ENCODE measurements at places on chromosomes 16 and 17. TPM values are rescaled to one million over a fixed set of nuclear protein-coding genes. Genes with fewer than 3 reads are reported as not detected.

Gene TP53TG3C
- not detected for total RNA-seq

- no peak for DNase-seq
These were observed 8.5 kb downstream of the TUBG1 start for GRCh38 chr17:42617956-42618431.

Gene DNASE1
- 39.7 TPM for total RNA-seq

Gene SLC46A1
- 0.74 TPM for total RNA-seq

Gene CCDC102A
- total RNA-seq = 8.1 TPM

Gene CAPN15
- 72.1 TPM for total RNA-seq

Gene CHD9NB
- 0.15 TPM for total RNA-seq

Gene ZSCAN10
- 0.35 TPM for total RNA-seq

DNA sequence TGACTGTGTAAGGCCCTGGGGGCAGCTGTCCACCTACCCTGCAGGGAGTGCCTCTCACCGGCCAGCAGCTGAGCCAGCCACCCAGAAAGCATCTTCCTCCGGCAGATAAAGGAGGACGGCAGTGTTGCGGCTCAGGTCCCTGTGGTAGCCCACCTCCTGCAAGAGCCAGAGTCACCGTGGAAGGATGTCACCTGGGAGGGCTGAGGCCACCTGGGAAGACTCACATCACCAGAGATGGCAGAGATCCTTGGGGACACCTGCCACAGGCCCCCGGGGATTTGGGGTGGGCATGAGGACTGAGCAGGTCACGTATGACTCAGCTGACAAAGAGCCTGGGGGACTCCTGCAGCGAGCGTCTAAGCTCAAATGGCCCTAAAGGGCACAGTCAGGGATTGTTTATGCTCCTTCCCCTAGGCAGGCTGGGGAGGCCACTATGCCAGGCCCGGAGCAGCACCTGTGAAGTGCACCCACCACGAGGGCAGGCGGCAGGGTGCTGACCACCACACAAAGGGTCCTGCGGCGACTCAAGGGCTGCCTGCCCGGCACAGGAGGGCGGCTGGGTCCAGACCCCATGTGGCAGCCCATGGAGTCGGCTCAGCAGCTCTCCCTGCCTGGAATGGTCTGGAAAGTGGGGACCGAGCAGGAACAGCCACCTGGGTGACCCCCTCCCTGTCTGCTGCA lies 44.1 kb downstream of the TNFRSF13B start:
- no peak for DNase-seq

Gene RDM1
- 7.9 TPM for total RNA-seq

GRCh38 chr16:2091547-2092255 lies 43.9 kb downstream of the TSC2 start:
- DNase-seq = no peak

GRCh38 chr17:143785-144281 lies 6.5 kb downstream of the SCGB1C2 start:
- peak; percentile 84 for DNase-seq

Gene P2RX1
- 0.12 TPM for total RNA-seq

DNA sequence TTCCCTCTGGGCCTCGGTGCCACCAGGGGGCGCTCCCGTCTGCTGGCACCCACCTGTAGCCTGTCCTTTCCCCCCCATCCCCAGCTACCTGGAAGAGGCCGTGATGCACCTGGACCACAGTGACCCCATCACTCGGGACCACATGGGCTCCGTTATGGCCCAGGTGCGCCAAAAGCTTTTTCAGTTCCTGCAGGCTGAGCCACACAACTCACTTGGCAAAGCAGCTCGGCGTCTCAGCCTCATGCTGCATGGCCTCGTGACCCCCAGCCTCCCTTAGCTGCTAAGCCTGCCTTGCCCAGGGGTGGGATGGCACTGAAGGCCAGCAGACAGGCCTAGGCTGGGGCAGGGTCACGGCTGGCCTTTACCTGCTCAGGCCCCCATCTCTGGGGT lies 818 bp upstream of the NRN1L start:
- DNase-seq = peak; percentile 69

DNA sequence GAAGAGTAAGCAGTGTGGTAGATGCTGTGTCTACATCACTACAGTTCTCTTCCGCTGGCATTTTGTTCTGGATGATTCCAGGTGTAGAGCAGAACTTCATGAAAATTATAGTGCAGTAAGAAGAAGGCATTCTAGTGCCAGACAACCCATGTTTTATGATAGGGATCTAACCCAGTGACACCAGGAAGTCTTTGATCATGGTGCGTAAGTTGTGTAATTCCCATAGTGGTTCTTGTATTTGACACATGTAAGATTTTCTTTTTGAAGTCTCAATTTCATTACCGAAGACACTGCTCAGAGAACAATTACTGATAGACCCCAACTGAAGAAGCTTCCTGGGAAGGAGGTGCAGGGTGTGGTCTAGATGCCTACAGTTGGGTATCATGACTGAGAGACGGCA lies 356.9 kb downstream of the CA10 start:
- no peak for DNase-seq

DNA sequence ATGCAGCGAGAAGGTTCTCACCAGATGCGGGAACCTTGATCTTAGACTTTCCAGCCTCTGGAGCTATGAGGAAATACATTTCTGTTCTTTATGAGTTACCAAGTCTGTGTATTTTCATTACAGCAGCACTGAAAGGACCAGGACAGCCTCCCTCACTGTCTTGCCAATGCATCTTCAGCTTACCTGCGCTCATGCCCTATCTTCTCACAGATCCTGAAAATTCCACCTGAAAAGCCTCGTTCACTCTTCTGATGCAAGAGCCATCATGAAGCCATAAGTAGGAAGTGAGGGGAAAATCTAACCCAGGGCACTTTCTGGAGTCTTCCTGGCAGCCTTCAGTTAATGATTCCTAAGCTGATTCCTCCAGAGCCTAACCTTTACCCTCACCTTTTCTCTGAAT lies 194.0 kb downstream of the SALL1 start:
- no peak for DNase-seq

Gene PDF
- 9.1 TPM for total RNA-seq

GRCh38 chr17:4645642-4646041 lies 4.2 kb upstream of the ALOX15 start:
- DNase-seq = no peak

DNA sequence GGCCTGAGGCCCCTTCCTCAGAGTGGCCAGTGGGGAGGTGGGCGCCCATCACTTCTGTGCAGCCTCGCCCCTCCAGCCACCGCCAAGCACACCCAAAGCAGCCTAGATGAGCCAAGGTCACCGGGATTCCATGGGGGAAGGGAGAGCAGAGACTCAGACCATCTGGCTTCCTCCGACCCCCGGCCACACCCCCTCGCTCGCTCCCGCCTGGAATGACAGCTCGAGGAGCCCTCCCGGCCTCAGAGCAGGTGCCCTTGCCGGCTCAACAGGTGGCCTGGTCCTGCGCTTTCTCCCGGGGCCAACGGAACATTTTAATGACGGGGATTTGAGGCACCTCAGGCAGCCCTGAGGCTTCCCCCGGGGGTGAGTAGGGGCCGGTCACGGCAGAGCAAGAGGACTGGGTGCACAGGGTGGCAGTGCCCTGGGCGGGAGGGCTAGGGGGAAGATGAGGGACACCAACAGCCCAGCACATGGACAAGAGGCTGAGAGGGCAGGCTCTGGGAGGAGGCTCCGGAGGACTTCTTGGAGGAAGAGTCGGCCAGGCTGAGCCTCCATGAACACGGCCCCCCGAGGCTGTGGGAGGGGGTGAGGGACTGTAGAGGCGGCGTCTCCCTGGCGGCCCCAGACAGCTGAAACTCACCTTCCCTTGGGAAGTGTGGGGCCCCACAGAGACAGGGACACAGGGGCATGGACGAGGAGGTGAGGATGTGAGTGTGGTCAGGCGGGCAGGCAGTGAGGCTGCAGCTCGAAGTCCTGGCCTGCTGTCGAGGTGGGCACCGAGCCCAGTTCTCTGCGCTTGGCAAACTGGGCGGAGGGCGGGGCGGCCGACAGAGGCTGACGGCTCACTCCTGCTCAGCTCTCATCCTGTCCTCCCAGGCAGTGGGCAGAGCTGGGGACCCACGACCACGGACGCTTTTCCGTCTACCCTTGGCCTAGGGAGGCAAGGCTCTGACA lies 12.5 kb upstream of the C1QTNF8 start:
- no peak for DNase-seq

DNA sequence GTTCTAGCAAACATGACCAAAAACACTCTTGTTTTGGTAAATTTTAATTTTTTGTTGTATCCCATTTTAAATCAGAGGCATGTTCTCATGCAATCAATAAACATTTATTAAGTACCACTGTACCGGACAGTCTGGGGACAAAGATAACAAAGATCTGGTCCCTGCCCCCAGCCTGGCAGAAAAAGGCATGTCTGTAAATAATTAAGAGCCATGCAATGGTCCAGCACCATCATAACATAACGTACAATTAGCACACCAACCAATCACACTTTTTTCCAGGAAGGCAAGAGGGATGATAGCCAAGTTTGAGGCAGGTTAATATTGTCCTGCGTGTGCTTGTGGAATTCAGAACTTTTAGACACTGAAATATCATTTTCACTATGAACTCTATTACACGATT lies 3.5 kb downstream of the KCNJ16 start:
- no peak for DNase-seq

DNA sequence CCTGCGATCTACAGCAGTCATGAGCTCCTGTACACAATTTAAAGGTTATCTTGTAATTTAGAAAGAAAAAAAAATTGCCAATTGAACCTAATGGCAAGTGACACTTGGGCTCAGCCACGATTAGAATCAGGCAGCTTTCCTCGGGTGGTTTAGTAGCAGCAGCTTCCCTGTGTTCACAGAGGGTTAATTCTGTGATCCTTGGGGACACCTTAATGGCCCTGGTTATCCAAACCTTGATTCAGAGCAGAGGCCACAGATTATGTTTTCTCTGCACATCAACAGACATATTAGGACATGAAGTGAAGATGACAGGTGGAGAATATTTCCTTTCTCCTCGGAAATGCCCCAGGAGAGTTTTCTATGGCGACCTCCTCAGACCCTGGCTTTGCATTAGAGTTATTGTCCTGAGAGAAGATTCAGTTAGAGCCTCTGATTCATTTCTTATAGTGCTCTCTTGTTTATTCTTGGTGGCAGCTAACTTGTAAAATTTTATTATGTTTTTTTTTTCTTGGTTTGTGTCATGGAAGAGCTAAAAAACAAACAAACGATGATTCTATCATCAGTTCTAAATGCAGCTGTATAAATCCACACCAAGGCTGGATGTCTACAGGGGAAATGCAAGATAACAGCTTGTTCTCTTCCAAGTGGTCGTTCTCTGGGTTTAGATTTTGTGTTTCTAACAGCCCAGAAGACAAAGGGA lies 351.2 kb upstream of the DYNLRB2 start:
- DNase-seq = no peak

Gene SRL
- total RNA-seq = not detected

- peak; percentile 73 for DNase-seq
These were observed at the start of gene IKZF3 for GRCh38 chr17:39863918-39864746. IKZF3 (minus strand) TSS chr17:39864312; CDS start chr17:39864126, 186 bp downstream.

Gene PRRT2
- total RNA-seq = 1.3 TPM

DNA sequence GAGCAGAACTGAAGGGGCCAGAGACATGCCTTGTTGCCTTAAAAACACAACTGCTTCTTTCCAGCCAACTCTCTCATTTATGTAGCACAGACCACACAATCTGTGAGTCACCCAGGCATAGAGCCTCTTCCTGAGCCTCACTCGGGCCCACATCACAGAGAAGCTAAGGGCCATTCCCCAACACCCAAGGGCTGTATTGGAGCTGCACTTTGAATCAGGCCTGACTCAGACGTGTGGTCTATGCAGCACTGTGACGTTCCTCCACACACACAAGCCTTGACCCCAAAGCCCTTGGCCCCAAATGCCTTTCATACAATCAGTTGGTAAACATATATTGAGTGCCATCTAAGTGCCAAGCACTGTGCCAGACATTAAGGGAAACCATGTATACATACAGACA lies 308.9 kb upstream of the DYNLRB2 start:
- no peak for DNase-seq

Gene DYNLRB2
- total RNA-seq = 0.62 TPM

- DNase-seq = no peak
These were observed 6.3 kb upstream of the KRT222 start for GRCh38 chr17:40671282-40671681.

GRCh38 chr17:79706931-79707850 lies 23.6 kb upstream of the ENPP7 start:
- no peak for DNase-seq

Gene RTN4RL1
- total RNA-seq = 0.19 TPM

DNA sequence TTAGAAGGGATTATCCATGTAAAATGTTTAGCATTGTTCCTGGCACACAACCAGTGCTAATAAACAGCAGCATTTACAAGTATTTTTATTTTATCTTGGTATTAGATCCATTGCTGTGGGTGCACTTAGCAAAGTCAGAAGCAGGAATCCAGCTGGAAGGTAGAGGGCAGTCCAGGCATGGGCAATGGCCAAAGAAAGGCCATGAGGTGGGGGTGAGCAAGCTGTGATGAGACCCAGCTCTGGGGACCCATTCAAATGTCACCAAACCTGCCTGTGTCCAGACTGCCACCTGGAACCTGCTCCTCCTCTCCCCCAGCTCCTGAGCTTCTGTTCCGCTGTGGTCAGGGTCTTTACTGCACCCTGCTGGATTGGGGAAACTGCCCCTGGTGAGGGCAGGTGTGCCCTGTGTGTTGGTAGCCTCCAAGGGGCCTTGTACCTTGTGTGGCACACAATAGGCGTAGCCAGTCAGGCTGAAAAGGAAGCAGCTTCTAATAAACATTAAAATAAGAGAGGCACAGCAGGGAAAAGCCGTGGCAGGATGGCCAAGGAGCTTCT lies 118.0 kb upstream of the CRHR1 start:
- no peak for DNase-seq

- DNase-seq = no peak
These were observed 127.5 kb downstream of the HS3ST3A1 start for GRCh38 chr17:13474073-13474800.

Gene SHBG
- total RNA-seq = not detected

Data from activated CD4-positive, alpha-beta T cell treated with anti-CD3 and anti-CD28 coated beads, Interleukin-2, amount 10 ng/mL, durations not matched to agents 7 days and 5 days (primary cell).